Natural killer cell treated with Interleukin-12 subunit alpha and Interleukin-12 subunit beta and Interleukin-15 and Interleukin-18, amount 100 ng/mL, for 72 hours (primary cell): ENCODE measurements at places on chromosomes 1 and 21.

DNA sequence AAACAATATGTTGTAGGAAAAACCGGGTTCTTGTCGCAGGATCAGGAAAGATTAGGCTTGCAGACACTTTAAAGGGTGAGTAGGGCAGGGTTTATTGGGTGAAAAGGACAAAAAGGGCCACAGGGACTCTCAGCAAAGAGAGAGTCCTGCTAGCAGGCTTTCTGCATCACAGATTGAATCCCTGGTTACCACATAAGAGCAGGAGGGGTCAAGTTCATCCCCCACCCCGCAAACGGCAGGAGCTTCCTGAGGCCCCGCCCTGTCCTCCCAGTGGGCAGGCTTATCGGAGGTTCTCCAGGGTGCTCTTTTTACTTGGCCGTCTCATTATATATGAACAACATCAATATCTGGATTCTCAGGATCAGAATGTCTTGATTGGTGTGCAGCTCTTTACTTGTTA lies 47.7 kb downstream of the SYCP1 start:
- no peak for DNase-seq

DNA sequence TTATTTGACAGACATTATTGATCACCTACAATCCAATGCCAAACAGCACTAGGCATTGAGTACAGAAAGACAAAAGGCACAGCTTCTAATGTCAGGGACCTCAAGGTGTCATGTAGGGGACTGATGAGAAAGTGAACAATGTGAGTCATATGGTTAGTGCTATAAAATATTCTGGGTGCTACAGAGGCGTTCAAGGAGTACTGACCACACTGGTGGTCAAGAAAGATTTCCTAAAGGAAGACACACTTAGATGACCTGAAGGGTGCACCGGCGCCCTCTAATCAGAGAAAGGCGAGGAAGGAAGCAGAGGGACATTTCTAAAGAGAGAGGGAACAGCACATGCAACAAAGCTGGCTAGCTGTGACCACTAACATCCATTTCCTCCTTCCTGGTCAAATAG lies 64.9 kb upstream of the F3 start:
- no peak for DNase-seq

- no peak for DNase-seq
Observed at GRCh38 chr21:22450507-22450906, 1452.3 kb downstream of the NCAM2 start.

- DNase-seq: no peak
Observed at GRCh38 chr1:21652101-21652936, 16.8 kb downstream of the RAP1GAP start.

- no peak for DNase-seq
Observed at GRCh38 chr1:243926299-243926698, 76.3 kb upstream of the AKT3 start.

DNA sequence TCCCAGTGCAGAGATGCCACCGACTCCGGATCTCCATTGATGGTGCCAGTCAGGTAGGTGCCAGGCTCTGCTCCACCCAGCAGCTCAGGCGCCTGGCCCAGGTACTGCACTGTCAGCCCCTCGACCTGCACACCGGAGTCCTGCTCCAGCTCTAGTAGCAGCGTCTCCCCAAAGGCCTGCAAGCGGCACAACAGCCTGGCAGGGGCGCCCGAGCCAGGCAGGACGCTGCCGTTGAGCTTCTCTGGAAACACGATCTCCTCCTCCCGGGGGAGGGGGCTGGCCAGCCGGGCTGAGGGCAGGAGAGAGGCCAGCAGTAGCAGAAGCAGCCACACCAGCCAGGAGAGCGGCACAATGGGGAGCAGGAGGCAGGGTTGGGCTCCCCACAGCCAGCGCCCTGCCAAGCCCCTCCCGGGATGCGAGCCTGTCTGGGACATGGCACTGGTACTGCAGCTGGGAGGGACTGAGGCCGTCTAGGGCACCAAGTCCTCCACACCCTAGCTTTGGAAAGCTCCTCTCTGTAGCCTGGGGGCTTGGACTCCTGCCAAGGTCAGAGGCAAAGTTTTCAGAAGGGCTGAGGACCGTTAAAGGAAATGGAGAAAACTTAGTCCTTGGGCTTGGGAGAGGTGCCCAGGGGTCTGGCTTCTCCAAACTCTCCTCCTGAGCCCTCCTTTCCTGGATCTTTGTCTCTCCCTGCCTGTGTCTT lies 509 bp downstream of the ADAMTS4 start:
- peak; percentile 48 for DNase-seq

- DNase-seq: no peak
Observed at GRCh38 chr1:74771913-74772515, 39.1 kb downstream of the TYW3 start.

GRCh38 chr1:101310506-101310905 lies 73.7 kb downstream of the S1PR1 start:
- no peak for DNase-seq

DNA sequence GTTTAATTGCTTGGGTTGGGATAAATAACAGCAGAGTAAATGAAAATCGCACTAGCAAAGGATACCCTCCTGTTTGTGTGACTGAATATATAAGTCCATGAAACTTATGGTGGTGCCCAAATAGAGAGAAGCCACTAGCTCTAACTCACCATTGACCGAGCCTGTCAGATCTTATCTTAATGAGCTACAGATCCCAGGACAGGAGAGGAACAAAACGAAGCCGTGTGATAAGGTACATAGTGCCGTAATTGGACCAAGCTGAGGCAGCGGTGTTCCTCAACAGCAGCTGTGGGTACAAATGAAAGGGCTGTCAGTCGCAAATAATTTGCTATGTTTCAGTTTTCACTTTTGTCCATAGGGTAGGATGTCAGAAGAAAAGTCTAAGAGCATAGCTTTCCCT lies 276.1 kb downstream of the PTBP2 start:
- no peak for DNase-seq

DNA sequence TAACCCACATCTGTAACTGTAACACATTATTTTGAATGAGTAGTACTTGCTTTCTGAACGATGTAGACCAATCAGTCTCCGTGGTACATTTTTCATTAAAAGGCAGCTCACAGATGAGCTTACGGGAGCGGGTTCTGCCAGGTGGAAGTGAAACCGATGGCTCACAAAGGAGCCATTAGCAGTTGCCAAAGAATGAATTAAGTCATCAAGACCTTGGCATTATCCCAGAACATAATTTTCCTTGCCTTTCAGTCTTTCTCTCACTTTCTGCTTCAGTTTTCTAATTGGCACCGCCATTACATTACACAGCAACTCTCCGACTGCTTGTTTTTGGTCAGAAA lies 33.5 kb upstream of the UTS2 start:
- DNase-seq: no peak

DNA sequence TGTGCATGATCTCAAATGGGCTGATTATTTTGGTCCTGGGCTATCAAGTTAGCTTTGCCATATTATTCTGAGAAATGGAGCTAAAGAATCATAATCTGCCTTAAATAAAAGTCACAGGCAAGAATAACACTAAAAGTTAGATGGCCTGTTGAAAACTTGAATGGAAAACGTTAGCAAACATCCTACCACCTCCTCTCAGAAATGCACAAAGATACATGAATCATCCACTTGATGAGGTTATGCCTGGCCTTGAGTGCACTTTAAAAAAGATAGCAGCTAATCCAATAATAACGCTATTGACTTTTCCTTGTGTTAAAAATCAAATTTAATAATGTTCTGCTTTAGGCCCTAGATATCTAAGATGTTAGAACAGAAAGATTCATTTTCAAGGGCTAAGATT lies 108.0 kb downstream of the KCNJ6 start:
- DNase-seq: no peak

- DNase-seq: peak; percentile 64
Observed at GRCh38 chr1:182084487-182085316, 23.2 kb upstream of the ZNF648 start.

GRCh38 chr1:28291711-28292110 lies 32.4 kb downstream of the SESN2 start:
- no peak for DNase-seq

GRCh38 chr1:41533016-41533730 lies 48.7 kb upstream of the EDN2 start:
- DNase-seq: no peak

DNA sequence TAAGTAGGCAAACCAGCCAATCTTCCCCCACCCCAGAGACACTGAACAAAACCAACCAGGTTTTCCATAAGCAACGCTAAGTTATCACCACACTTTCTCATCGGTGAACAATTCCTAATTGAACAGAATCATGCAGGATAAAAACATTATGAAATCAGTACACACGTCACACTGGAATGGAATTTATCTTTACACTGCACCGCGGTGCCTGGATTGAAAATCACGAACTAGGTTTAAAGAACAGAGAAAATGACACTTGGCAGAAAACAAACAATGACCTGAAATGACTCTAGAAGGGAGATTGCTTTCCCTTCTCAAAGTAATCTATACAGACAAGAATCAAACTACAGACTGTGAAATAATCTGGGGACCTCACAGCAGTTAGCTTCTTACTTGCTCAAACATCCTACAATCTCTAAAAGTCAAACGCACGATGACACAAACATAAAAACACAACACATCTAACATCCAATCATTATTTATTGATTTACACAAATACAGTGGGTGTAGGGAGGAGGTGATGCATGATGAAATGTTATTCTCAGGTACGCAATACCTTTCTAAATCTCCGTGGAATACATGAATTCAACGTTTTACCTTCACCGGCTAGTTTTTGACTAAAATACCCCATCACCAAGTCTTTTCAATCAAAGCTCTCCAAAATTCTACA lies 1.9 kb downstream of the EIF4G3 start:
- DNase-seq: no peak

- DNase-seq: no peak
Observed at GRCh38 chr1:87149241-87150041, 179.2 kb upstream of the LMO4 start.

DNA sequence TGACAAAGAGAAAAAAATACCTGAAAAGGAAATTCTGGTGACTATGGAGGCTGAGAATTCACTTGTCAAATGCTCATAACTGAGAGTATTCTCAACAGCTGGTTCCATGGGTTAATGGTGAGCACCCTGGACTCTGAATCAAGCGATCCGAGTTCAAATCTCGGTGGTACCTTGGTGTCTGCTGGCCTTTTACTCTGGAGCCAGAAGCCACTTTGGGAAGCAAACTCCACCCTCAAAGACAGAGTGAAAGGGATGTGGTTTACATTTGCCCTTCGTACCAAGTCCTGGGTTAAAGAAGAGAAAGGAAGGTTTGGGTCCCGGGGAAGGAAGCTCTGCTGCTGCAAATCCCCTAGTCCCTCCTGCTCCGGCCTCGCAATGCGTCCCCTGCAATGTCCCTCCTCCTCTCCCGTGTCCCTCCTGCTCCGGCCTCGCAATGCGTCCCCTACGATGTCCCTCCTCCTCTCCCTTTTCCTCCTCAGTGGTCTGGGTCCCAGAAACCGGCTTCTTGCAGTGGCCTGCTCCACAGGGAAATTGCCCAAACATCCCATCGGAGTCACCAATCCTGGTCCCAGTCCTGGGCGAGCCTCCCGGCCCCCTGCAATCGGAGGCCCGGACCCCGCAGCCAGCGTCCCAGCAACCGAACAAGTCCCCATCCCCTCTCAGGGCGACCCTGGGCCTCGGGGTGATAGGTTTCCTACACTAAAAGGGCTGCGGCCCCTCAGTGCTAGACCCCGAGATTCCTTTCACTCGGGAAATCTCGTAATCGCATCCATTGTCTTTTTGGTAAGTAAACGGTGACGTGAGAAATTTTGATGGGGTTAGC lies 129.4 kb downstream of the PPIAL4G start:
- DNase-seq: no peak

DNA sequence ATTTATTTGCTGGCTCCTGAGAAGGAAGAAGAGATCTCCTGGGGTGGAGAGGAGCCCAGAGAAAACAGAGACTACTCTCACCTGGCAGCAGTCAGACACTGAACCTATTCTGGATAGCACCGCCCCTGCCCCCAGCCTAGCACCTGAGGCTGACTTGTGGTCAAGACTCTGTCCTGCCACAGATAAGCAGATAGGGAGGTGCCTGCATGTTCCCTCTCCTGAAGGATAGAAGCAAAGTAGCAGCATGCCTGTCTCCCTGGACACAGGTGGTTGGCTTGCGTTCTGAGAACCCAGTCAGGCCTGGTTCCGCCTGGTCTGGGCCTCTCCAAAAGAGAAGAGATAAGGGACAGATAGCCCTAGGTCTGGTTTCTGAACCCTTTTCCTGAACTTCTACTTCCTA lies 1.3 kb upstream of the EFNA3 start:
- no peak for DNase-seq

GRCh38 chr1:112423207-112423606 lies 27.2 kb downstream of the CTTNBP2NL start:
- DNase-seq: no peak

DNA sequence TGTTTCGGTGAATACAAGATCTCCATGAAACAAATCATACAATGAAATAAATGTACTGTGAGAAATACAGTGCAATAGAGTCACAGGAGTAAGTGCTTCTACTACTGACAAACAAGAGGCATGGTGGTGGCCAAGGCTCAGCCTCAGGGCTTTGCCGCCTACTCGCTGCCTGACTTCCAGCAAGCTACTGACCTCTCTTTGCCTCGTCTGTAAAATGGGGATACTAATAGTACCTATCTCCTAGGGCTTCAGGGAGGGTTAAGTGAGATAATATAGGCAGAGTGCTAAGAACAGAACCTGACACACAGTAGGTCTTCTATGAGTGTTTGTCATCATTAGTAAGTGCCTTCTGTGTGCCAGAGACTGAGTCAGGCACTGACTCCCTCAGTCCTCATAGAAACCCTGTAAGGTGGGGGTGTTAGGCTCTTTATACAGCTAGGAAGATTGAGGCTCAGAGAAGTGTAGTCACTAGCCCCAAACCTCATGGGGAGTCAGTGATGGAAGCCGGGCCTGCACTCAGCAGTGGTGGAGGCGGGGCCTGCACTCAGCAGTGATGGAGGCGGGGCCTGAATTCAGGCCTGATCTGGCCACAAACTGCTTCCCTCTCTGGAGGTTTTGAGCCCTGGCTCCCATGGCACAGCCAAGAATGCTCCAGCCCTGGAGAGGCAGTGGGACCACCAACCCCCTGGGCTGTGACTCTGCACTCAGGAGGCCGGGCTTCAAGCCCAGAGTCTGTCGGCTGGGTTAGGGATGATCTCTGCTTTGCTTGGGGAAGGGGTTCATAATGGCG lies 6.8 kb downstream of the BSND start:
- no peak for DNase-seq

GRCh38 chr1:11904978-11905377 lies 21.2 kb downstream of the KIAA2013 start:
- DNase-seq: no peak

GRCh38 chr21:45386728-45387371 lies 18.1 kb upstream of the COL18A1 start:
- DNase-seq: no peak

- no peak for DNase-seq
Observed at GRCh38 chr1:21534674-21535378, 25.6 kb downstream of the ALPL start.

DNA sequence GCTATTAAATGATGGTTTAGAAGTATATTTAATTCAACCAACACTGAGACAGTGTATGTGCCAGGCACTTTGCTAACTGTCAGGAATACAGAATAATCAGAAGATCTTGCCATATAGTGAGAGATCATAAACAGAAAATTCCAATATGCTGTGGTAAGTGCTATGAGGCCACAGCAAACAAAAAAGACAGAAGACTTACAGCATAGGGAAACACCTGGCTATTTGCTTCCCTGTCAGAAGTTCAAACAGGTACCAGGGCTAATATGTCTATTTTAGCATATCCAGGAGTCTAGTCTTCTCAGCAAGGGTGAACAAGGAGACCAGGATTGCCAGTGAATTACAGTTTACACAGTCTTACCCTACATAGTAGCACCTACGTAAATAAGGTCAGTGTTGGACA lies 30.4 kb downstream of the TRIT1 start:
- DNase-seq: no peak
